ENCODE measurements at places on chromosomes 1 and 21.

DNA sequence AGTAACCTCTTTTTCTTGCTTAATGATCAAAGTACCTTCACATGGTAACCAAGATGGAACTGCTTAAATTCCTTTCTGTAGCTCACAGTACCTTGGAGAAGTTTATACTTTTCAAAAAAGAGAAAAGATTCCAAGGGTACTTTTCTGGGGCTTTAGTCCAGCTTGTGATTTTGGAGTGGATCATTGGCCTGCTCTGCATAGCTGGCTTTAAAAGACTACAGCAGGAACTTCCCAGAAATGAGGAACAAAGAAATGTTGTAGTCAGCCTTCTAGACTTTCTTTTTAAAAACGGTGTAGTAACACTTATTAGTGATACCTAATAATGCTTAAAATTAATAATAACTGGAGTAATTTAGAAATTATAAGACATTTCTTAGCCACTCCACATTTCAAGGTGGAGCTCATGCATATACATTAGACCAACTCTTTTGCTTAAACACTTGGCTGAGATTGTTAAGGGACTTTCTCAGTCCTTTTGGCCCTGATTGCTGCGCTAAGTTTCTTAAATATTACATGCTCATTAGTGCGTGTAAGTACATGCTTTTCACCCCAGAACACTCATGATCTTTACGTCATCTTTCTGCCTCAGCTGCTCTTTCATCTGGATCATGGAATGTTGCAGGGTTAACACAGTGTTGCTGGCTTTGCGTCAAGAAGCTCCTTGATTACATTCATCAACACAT lies 57.3 kb downstream of the SDCCAG8 start:
- no peak for DNase-seq

DNA sequence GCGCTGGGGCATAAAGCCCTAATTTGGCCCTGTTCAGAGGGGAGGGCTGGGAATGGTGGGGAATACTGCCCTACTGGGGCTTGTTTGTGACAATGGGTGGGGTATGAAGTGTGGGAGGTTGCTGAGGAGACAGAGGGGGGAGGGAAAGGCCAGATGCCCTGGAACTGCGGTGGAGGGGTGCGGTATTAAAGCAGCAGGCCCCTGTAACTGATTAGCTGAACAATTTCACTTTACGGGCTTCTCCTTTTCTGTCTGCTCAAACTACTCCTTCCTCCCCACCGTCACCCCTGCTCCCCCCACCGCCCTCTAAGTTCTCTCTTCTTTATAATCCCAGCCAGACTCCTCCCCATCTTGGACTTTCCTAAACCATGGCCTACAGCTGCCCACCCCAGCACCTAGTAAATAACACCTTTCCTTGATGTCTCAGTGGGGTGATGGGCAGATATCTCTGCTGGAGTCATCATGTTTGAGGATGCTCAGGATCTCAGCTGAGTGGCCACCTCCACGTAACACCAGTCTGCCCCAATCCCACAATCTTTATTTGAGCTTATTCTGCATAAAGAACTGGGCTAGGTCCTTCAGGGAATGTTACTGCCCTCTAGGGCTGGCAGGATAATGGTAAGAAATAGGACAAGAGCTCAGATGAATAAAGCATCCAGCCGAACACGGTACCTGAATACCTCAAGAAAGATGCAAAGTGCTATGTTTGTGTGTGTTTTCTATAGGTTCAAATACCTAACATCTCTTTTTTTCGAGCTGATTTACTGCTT lies 33.5 kb downstream of the XCL1 start:
- no peak for DNase-seq

- no peak for DNase-seq
Measured at GRCh38 chr21:18764720-18765119, 361.1 kb upstream of the TMPRSS15 start.

- DNase-seq = no peak
Measured at GRCh38 chr1:179865377-179865776, 12.2 kb downstream of the TOR1AIP2 start.

- DNase-seq = no peak
Measured at GRCh38 chr1:159943908-159944622, 1.3 kb downstream of the IGSF9 start.

Measured in SHP77 treated with DMSO at 0.1 percent for 48 hours (cell line).